ENCODE measurements at places on chromosomes 12 and 14. TPM values are rescaled to one million over a fixed set of nuclear protein-coding genes. Genes with fewer than 3 reads are reported as not detected.

OASL gene
- 0.35 TPM for total RNA-seq

ADGRD1 gene
- 89.9 TPM for total RNA-seq

ACVR1B gene
- total RNA-seq = 31.6 TPM

PUS7L gene
- 39.6 TPM for total RNA-seq

IFNG-AS1 gene
- not detected for total RNA-seq

GLIPR1 gene
- 51.6 TPM for total RNA-seq

- no peak for DNase-seq
These were observed 172.6 kb downstream of the SUDS3 start for GRCh38 chr12:118548887-118549509.

GRCh38 chr12:49223590-49224369, 34.9 kb upstream of the TUBA1A start:
- DNase-seq = no peak

DNA sequence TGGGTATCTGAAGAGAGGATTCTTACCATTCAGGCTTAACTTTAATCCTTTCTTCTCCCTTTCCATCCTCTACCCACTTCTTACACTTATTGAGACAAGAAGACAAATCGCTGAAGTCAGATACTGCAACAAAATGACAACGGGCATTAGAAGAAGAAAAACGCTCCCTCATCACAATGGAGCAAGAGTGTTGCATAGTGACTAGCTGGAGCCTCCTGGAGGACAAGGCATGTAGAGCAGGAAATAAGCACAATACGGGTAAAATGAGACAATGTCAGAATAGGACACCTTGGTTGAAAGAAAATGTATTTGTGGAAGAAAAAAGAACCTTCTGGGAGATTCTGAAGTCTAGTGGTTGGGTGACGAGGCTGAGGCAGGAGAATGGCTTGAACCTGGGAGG, 501.0 kb downstream of the RERGL start:
- DNase-seq = no peak

DNA sequence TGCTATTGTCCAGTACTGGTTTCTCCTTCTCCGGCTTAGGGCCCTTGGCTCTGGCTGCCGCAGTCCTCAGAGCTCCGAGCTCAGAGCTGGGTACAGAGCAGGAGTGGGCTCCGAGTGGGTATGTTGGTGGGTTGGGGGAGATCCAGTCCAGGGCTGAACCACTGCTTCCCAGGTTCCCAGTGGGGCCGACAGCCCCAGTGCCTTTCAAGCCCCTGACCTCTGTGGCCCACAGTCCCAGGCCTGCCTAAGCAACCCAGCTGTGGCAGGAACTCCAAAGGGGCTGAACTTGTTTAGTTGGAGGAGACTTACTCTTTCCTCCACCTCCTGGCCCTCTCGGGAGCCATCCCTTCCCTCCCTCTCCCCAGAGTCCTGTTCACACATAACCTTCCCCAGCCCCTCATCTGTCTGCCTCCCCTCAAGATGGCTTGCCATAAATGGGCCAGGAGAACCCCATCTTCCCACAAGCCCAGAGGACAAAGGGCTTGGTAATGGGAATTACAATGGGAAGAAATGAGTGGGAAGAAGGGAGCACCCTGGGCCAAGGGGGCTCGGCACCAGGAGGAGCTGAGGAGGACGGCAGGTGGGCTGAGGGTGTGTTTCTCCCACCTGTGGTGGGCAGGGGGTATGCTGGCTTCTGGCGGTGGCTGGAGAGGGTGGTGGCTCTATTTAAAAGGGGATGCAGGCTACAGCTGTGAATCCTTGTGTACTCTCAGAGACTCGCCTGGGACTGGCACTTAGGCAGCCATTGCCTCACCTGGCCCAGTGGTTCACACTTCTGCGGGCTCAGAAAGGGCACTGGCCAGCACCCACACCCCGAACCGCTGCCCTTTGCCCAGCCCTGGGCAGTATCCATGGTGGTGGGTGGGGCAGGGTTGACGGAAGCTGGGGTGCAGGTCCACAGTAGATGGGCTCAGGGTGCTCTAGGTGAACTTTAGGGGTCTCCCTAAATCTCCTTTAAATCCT, 3.8 kb upstream of the MYH6 start:
- DNase-seq = no peak

- DNase-seq = no peak
These were observed 26.8 kb downstream of the HCFC2 start for GRCh38 chr12:104091136-104091535.

DNA sequence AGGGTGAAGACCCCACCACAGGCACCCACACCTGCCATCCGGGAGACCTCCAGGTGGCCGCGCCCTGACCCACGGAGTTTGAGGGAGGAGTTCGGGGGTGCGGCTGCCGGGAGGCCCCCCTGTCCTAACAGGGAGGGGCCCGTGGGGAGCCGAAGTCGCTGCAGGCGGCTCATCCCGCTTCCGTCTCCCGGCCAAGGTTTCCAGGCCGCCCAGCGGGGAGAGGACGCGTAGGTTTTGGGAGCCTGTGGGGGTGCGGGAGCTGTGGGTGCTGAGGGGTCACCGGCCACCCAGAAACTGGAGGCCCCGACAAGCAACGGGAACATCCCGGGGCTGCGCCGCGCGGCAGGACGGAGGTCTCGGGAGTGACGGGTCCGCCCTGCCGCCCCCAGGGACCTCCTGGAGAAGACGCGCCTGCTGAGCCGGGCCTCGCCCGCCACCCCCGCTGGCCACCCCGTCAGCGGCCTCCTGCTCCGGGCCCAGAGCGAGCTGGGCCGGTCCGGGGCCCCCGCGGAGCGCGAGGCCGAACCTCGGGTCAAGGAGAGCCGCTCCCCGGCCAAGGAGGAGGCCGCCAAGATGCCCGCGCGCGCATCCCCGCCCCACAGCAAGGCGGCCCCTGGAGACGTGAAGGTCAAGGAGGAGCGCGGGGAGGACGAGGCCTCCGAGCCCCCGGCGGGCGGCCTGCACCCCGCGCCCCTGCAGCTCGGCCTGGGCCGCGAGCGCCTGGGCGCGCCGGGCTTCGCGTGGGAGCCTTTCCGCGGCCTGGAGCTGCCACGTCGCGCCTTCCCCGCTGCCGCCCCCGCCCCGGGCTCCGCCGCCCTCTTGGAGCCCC, 27.6 kb downstream of the LRCOL1 start:
- no peak for DNase-seq

DNA sequence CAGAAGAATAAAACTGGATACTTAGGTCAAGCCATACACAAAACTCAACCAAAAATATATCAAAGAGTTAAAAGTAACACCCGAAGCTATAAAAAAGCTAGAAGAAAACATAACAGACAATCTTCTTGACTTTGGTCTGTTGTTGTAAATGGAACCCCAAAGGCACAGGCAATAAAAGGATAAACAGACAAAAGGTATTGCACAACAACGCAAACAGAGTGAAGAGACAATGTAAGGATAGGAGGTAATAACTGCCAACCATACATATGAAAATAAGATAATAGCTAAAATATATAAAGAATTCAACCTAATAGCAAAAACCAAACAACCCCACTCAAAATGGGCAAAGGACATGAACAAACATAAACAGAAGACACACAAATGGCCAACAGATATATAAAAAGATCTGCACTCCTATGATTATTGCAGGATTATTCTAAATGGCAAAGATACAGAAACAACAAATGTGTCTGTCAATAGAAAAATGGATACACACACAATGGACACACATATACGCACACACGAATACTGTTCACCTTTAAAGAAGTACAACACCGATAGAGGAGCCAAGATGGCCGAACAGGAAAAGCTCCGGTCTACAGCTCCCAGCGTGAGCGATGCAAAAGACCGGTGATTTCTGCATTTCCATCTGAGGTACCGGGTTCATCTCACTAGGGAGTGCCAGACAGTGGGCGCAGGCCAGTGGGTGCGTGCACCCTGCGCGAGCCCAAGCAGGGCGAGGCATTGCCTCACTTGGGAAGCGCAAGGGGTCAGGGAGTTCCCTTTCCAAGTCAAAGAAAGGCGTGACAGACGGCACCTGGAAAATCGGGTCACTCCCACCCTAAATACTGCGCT, 1137.1 kb downstream of the FSCB start:
- no peak for DNase-seq

- no peak for DNase-seq
These were observed 50.7 kb downstream of the SLC2A13 start for GRCh38 chr12:40055228-40055579.

DNA sequence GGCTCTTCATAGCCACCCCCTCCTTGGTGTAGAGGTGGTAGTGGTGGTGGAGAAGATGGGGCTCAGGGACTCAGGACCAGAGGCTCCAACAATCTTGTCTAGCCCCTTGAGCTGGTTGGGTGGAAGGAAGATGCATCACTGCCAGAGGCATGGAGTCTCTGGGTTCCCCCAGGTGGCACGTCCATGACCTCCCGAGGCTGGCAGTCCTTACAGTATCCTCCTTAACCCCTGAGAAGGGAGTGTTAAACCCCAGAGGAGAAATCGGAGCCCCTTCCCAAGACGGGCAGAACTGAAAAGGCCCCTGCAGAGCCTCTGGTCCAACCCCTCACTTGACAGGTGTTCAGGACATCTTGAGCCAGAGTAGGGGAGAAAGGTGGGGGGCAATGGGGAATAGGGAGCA, 9.1 kb downstream of the KRT83 start:
- no peak for DNase-seq

DNA sequence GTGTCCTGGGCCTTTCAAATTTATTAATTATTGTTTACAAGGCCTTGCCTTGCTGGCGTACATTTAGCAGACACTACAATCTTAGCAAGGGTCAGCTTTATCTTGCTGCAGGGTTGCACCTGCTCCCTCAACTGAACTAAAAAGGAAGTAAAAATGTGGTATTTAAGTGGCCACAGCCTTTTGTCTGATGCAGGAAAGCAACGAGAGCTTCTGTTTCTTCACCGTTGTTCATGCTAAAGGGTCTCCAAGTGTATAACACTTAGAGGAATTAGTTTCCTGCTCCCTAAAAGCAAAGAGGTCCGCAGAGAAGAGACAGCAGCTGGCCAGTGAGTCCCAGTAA, 62.8 kb upstream of the EGLN3 start:
- no peak for DNase-seq

GRCh38 chr12:108584456-108585065, 13.3 kb downstream of the TMEM119 start:
- no peak for DNase-seq

GRCh38 chr12:57770734-57771133, 1.2 kb downstream of the METTL1 start:
- no peak for DNase-seq

GRCh38 chr14:71557351-71557750, 374.9 kb upstream of the RGS6 start:
- no peak for DNase-seq

- no peak for DNase-seq
These were observed 311.5 kb downstream of the ATP23 start for GRCh38 chr12:58252914-58253313.

DNA sequence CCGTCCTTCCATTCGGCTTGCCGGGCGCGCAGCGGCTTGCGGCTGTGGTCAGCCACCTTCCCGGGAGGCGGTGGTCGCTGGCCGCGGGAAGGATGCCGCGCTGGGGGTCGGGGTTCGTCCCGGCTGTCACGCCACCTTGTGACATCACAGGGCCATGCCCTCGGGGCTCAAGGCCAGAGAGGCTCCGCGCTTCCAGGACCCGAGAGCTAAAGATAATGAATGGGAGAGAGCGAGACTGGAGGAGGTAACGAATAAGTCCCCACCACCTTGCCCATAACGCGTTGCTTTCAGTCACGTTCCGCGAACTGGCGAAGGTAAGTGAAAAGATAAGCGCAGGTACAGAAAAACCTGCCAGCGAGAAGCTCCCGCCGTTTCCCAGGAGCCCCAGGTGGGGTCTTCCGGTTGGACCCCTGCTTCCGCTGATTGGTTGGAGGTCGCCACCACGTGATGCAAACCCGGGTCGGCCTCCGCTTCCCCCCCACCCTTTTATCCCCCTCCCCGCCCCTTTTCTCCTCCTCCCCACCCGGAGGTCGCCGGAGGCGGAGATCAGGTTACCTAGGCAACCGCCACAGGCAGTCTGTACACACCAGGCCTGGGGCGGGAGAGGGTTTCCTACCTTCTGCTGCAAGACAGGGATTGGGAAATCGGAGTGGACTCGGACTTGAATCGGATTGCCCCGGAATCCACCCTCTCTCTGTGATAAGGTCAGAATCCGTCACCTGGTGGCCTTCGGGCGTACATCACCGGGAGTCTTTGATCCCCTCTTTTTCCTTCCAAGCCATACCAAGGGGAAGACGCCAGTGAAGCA, at the start of gene LRRC9:
Gene LRRC9, plus strand, starts transcription at position 575 of the 808 bp plus-strand sequence.
- peak; percentile 18 for DNase-seq

GRCh38 chr14:63480599-63480998, 62.6 kb downstream of the PPP2R5E start:
- DNase-seq = no peak

DNA sequence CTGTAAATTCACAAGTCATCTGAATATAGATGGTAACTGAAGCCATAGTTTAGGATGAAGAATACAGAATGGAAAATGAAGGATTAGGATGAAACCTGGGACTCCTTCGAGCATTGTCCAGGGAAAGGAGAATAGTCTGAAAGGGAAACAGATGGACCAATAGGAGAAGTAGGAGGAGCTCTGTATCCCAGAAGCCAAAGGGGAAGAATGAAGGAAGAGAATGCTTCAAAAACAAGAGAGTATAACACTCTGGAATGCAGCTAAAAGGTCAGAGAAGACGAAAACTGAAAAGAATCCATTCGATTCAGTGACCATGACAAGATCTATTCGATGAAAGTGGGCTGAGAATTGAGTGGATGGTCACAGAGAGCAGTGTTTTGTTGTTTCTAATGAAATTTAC, 1.0 kb downstream of the GMFB start:
- DNase-seq = no peak

- no peak for DNase-seq
These were observed 394.5 kb upstream of the GARIN6 start for GRCh38 chr12:99253068-99253467.

DNA sequence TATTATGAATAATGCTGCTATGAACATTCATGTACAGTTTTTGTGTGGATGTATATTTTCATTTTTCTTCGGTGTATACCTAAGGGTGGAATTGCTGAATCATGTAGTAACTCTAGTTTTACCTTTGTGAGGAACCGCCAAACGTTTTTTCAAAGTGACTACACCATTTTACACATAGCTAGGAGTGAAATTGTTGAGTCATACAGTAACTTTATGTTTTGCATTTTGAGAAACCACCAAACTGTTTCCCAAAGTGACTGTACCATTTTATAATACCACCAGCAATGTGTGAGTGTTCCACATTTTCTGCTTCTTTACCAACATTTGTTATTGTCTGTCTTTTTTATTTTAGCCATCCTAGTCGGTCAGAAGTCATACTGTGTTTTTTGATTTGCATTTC, 3.1 kb upstream of the TPH2 start:
- no peak for DNase-seq

DNA sequence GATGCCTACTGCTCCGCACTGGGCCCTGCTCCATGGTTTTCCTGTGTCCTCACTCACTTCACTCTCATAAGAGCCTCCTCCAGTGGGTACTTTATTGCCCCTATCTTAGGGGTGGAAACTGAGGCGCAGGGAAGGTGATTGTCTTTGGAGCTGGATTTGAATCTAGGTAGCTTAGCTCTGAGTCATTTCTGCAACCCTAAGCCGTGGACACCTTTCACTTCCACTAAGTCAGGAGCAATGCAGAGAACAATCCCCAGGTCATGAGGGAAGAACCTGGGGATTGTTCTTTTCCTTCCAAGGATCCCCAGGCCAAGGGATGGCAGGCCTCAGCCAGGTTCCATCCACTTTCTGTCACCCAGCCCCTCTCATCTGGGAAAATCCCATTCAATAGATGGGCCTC, 20.3 kb downstream of the VDR start:
- no peak for DNase-seq
